Muscle of leg (tissue), 16 donors: ENCODE measurements at places on chromosomes 6 and 20. TPM values are rescaled to one million over a fixed set of nuclear protein-coding genes. Genes with fewer than 3 reads are reported as not detected.

The SMOC2 gene
- polyA plus RNA-seq: 102 TPM

- DNase-seq: peak; percentile 44
These were observed 1.2 kb downstream of the ZFAND3 start for GRCh38 chr6:37820718-37821079.

DNA sequence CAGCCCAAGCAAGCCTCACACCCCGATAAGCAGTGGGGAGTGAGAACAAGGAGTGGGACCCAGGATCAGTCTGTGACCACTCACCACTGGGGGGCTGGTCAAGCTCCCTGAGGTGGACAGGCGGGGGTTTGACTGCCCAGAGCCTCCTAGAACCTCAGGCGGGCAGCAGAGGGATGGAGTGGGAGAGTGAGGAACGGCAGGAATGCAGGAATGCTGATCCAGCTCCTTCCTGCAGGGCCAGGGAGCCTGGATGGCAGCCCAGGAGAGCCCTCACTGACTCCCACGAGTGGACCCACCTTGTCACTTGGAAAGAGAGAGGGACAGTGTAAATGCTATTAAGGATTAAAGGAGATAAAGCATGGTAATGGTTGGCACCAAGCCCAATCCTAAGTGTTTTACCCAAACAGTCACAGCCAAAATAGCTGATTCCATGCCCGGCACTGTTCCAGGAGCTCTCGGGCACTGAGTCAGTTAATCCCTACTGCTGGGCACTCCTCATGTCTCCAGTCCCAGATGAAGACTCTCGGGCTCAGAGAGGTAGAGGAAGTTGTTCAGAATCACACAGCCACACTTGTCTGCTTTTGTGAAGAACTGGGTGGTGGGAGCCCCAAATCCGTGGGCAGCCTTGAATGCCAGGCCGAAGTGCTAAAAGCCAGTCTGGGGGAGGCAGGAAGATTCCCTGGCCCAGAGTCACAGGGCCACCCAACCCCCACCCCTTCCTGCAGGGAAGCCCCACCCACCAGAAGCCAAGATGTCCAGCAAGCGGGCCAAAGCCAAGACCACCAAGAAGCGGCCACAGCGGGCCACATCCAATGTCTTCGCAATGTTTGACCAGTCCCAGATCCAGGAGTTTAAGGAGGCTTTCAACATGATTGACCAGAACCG lies 3.1 kb downstream of the MYL9 start:
- peak; percentile 50 for DNase-seq

GRCh38 chr20:58612121-58612691 lies 38.9 kb upstream of the STX16 start:
- peak; percentile 74 for DNase-seq

The HLA-DMA gene
- polyA plus RNA-seq: 5.6 TPM

The GPANK1 gene
- polyA plus RNA-seq: 15.5 TPM

The NNAT gene
- 800 TPM for polyA plus RNA-seq

The COL9A1 gene
- polyA plus RNA-seq: 5.4 TPM

DNA sequence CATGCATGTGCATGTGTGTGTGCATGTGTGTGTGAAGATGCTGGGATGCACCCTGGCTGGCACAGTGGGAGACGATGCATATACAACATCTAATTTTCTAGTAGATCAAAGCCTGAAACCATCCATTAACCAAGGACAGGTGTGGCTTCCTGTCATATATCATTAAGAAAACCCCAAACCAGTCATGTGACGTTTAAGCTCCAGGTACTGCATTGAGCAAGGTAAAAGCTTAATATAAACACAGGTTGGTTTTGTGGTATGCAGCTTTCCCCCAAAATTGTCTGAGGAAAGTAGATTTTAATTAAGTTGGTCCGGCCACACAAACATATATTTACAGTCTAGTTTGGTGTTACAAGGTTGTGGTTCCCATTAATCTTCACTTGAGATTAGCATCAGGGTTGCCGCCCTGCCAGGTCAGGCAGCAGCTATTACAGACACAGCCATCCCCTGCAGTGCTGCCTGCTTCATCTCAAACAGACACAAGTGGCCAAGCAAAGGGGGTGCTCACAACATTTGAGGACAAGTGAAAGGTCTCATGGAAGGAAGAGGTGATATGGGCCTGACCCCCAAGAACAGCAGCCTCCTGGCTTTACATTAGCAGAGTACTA lies 48.6 kb upstream of the NAA20 start:
- no peak for DNase-seq

- no peak for DNase-seq
These were observed 100.3 kb downstream of the TMEM242 start for GRCh38 chr6:157223021-157223430.

The MOXD1 gene
- polyA plus RNA-seq: 6.7 TPM

The TCF21 gene
- polyA plus RNA-seq: not detected

GRCh38 chr6:27593200-27593818 lies 120.4 kb upstream of the ZNF184 start:
- no peak for DNase-seq

DNA sequence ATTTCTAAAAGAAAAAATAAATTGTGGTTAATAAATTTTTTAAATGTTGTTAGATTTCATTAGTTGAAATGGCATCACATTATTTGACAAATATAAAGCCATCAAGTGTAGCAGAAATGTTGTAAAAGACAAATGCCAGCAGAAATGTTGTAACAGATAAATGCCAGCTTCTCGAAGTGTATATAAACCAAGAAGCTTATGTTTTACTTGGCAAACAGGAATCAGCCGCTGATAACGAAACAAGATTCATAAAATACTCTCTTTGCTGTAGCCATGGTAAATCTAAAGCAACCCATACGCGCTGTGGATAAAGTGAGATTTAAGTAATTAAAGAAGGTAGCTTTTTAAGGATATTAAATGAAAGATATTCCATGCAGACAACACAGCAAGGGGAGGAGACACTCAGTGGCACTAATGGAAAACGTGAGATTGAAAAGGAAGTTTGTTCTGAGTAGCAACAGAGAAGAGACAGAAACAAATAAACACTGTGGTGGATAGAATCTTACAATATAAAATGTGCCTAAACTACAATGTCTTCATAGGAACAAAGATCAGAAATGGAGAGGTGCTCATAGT lies 29.6 kb downstream of the BTBD9 start:
- DNase-seq: peak; percentile 19

DNA sequence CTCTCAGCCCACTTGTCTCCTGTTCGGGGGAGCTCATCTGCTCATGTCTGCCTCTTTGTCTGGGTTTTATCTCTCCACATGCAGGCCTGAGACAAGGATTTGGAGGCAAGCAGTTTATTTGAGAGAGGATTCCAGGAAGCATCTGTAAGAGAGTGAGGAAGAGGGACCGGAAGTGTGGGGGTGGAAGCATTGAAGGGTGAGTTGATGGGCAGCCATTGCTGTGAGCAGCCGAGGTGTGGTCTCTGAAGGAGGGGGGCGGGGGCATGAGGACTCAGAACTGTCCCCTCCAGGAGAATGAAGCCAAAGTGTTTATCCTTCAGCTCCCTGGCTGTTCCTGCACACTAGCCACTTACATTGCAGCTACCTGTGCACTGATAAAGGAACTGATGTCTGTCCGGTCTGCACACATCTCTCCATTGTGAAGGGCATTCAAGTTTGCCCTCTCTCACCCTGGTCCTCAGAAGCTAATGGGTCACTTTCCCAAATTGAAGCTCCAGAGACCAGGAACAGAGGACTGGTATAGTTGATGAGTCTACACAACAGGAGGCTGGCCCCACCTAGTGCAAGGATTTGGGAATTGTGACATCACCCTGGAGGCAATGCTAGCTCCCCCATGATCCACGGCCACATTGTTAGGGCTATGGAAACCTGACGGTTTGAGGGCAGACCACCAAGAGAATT lies 100.5 kb upstream of the FOXA2 start:
- DNase-seq: no peak

The WFDC5 gene
- polyA plus RNA-seq: not detected

The PIM1 gene
- polyA plus RNA-seq: 21.6 TPM

GRCh38 chr6:105886814-105887544 lies 199.2 kb upstream of the PRDM1 start:
- DNase-seq: no peak

GRCh38 chr6:73537677-73538076 lies 16.8 kb upstream of the EEF1A1 start:
- DNase-seq: no peak

DNA sequence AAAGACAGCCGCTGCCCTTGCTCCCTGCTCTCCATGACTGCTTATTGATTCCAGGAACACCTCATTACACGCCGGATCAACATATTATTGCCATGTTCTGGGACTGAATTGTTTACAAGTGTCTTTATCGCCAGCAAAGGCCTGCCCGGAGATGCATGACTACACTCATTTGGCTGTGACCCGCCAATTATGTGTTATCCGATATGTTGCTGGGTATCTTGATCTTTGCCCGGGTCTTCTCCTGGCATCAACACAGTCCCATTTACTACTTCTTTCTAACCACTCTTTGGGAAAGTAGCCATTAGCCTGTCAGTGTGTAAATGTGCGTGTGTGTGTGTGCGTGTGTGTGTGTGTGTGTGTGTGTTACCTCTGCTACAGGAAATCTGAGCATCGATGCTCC lies 15.4 kb downstream of the LINC00237 start:
- DNase-seq: no peak
